ENCODE measurements at places on chromosomes 4 and X.

DNA sequence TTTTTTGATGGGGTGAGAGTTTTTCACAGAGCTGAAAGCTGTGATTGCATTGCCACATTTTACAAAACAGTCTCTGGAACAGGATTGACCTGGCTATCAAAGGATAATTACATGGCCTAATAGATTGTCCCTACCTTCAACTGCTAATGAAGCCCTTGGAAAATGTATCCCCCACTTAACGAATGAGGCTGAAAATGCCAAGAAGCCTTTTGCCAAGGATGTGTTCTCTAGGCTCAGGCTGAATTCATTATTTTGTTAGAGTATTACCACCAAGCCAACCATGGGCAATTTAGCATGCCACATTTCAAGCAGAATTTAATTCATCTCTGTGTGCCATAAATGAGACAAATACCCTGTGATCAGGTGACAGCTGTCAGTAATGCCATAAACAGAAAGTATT, 35.5 kb downstream of the SHROOM3 start:
- no peak for DNase-seq

DNA sequence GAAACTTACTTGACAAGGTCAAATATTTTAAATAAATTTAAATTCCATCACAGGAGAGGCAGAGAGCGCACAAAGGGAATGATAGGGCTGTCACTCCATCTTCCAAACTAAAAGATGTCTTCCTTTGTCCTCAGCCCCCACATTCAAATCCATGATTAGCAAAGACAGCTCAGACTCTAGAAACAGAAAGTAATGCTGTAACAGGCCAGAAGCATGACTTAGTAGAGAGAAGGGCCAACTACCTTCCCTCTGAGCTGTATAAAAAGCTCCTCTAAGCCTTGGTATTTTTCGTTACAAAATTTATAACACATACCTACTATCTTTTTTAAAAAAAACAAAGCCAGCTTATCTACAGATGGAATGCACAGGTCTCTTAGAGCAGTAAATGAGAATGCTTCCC, 207.4 kb downstream of the MAPK10 start:
- DNase-seq = no peak

DNA sequence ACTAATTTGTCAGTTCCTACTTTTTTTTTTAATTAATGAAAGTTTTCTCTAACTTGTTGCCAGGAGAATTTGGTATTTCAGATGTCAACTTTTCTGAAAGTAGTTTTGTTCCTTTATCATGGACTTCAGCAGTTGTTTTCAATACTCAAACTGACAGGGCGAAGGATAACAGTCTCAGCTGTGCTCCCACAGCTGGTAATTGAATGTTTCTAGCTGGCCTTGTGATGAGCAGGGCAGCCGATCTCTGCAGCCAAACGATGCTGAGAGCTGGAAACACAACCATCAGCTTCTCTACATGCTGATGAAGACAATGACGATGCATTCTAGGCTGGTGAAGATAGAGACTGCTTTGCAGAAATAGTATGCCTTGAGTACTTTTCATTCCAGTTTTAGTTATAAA, 130.0 kb upstream of the MAP9 start:
- DNase-seq = no peak

GRCh38 chr4:7679406-7680040, 244.8 kb upstream of the PSAPL1 start:
- no peak for DNase-seq

GRCh38 chr4:40621592-40622512, 7.8 kb downstream of the RBM47 start:
- peak; percentile 98 for DNase-seq

DNA sequence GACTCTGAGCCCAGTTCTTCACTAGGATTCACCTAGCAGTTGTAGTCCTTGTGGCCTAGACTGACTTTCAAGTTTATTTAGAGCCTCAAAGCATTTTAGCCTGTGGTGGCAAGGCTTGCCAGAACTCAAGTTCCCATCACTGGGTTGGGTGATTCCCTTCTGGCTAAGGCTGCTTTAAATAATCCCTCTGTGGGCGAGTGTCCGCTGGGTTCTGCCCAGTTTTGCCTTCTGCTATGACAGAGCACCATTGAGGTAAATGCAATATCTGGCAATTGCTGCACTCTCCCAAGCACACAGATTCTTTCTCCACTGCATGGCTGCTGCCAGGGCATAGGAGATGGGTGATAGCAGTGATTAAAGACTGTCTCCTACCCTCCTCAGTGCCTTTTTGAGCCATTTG, 90.8 kb upstream of the RLIM start:
- no peak for DNase-seq

- no peak for DNase-seq
These were observed 195.4 kb upstream of the ADGRL3 start for GRCh38 chr4:61004651-61005170.

DNA sequence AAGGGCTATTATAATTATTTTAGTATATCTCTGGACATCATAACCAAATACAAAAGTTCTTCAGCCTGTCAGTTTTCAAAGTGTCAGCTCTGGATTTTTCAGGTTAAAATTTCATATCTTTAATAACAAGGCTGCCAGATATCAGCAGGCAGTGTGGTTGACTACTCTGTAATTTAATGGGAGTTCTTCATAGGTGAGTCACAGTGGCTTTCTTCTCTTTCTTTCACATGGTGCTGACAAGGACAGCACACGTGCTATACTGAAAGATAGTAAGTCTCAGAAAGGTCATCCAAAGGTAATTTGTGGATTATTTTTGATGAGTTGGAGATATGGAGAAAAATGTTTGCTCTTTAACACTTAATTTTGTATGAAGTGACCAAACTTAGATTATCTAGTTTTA, 43.2 kb downstream of the GALNT7 start:
- DNase-seq = peak; percentile 12

- DNase-seq = no peak
These were observed 206.2 kb downstream of the KCNIP4 start for GRCh38 chr4:21742326-21742725.

- DNase-seq = no peak
These were observed 351.7 kb upstream of the FAM241A start for GRCh38 chr4:111793433-111794091.

DNA sequence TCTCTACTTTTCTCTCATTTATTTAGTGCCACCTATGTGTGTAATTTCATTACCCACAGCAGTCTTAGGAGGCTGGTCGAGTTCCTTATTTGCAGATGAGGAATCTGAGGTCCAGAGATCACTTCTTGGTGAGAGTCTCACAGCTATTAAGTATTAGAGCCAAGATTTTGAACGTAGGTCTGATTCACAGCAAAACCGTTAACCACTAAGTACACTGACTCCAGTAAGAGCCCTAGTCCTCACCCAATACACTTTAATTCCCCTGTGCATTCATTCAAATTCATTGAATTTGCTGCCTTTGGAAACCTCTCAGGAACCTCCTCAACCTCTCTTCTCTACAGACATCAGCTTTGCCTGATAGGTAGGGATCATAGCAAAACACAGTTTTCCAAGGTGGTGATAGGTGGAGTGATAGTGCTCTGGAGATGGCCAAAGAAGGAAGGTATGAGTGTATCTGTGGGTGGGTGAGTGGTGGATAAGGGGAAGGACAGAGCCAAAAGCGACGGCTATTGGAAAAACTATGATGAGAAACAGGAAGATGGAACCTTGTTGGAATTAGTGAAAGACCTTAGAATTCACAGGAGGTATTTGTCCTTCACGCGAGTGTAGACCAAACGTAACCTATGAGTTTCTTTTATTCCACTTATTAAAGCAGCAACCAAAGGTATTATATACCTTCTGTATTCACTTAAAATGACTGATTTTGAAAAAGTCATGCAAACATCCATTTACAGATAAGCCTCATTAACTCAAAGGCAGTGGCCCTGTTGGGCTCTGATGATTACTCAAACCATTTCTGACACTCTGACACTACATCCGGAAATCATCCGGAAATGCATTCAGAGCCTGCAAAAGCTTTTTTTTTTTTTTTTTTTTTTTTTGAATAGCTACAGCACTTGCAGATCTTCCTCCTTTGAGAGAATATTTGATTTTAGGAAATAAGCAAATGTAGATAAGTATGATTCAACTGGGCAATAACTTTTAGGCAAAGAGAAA, 6.3 kb downstream of the FMR1 start:
- DNase-seq = no peak

DNA sequence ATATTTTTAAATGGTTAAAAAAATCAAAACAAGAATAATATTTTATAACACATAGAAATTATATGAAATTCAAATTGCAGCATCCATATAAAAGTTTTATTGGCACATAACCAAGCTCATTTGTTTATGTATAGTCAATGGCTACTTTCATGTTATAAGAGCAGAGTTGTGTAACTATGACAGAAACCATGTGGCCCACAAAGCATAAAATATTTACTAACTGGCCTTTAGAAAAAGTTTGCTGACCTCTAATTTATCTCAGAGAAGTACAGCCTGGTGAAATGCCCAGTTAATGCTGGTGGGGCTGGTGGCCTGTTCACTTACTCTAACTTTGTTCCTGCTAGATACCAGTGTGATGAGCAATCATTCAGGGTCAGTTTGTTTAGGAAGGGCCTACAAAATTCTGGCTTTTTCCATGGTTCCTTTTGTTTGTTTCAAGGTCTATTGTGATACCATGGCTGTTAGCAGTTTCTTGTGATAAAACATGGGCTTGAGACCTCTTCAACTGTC, 104.6 kb downstream of the PPP1R2C start:
- DNase-seq = no peak
